CMK (cell line): ENCODE measurements at places on chromosomes 5 and 9.

- no peak for DNase-seq
These were observed 6.1 kb upstream of the BARX1 start for GRCh38 chr9:93960971-93961841.

DNA sequence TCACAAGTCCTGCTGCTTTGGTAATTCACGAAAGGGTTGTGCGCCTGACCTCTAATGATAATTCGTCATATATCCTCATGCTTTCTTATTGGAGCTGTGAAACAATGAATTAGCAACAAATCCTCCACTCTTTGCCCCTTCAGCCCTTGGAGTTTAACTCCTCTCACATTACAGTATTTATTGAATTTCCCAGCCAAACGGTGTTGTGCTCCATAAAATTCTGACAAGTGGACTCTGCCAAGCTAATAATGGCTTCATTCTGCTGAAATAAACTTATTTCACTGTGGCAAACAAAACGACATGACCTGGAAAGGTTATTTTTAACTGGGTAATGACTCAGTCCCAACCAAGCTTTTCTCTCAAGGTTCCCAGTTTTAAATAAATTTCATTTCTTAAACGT, 984.4 kb upstream of the DMAC1 start:
- no peak for DNase-seq

DNA sequence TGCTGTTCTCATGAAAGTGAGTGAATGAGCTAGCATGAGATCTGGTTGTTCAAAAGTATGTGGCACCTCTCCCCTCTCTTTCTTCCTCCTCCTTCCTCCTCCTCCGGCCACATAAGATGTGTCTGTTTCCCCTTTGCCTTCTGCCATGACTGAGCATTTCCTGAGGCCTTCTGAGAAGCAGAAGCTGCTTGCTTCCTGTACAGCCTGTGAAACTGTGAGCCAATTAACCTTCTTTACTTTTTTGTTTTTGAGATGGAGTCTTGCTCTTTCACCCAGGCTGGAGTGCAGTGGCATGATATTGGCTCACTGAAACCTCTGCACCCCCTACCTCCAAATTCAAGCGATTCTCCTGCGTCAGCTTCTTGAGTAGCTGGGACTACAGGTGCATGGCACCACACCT, 6.1 kb downstream of the S100Z start:
- DNase-seq, result no peak

GRCh38 chr5:51657340-51658240, 274.3 kb downstream of the ISL1 start:
- DNase-seq, result no peak

DNA sequence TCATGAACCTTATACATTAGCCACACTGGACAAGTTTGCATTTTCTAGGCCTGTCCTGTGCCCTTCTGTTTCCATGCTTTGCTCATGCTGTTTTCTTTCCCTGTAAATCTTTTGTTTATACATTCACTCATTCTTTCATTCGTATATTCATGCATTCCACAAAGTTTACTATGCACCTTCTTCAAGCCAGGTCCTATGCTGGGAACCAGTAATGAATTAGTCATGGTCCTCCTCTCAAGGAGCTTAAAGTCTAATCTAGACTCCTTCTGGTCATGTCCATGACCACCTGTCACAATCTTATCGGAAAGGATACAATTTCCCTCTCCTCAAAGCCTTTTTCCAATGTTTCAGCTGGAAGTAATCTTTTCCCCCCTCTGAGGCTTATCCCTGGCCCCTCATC, 9.1 kb upstream of the XPA start:
- DNase-seq, result no peak

- no peak for DNase-seq
These were observed 42.1 kb upstream of the TMOD1 start for GRCh38 chr9:97459326-97459725.
